ENCODE measurements at places on chromosomes 7 and 10.
A peak's percentile ranks its signal among the peaks of the same experiment; 100 is the strongest.

- no peak overlapping the region for H3K27ac ChIP-seq
- H3K36me3 ChIP-seq: no peaks in the 10 kb centered on the region
- no peak for DNase-seq
- H3K4me1 ChIP-seq: peaks cover 41% of the 10 kb centered on the region
- no peaks in the 10 kb centered on the region for H3K27me3 ChIP-seq
These were observed 106.4 kb downstream of the COL13A1 start for GRCh38 chr10:69908124-69908523.

- peaks cover 7% of the 10 kb centered on the region for H3K4me1 ChIP-seq
- H3K27me3 ChIP-seq: no peaks in the 10 kb centered on the region
- no peak for DNase-seq
- H3K36me3 ChIP-seq: peaks cover 23% of the 10 kb centered on the region
These were observed 147.4 kb upstream of the INSYN2A start for GRCh38 chr10:127343821-127344220.

DNA sequence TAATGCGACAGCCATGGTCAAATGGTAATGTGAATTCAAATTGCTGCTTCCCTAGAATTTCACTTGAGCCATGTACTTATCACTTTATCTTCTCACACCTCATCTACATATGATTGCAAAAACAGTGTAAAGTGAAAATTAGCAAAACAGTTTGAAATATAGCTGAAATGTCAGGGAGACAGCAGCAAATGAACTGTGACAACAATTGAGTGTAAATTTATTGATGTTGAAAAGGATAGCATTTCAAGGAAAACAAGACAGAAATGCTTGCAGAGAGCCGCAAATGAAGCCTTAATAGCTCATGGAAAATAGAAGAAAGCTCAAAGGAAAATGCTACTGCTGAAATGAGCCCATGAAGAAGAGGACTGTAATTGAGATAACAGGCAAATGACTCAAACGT is 516.2 kb upstream of the POT1 start:
- no peaks in the 10 kb centered on the region for H3K36me3 ChIP-seq
- H3K4me3 ChIP-seq: no peak overlapping the region
- H3K4me1 ChIP-seq: no peaks in the 10 kb centered on the region
- no peak overlapping the region for H3K27ac ChIP-seq
- DNase-seq: no peak

GRCh38 chr10:25756784-25757183 is 177.2 kb upstream of the MYO3A start:
- no peaks in the 10 kb centered on the region for H3K36me3 ChIP-seq
- no peak overlapping the region for H3K27ac ChIP-seq
- H3K27me3 ChIP-seq: no peaks in the 10 kb centered on the region
- H3K4me3 ChIP-seq: no peak overlapping the region

- peaks cover 21% of the 10 kb centered on the region for H3K4me1 ChIP-seq
- DNase-seq: no peak
- peaks cover 3% of the 10 kb centered on the region for H3K36me3 ChIP-seq
- H3K27me3 ChIP-seq: no peaks in the 10 kb centered on the region
- H3K27ac ChIP-seq: no peak overlapping the region
These were observed 15.0 kb downstream of the TCAF1 start for GRCh38 chr7:143886826-143887477.

- no peak overlapping the region for H3K27ac ChIP-seq
- H3K4me3 ChIP-seq: no peak overlapping the region
- no peaks in the 10 kb centered on the region for H3K36me3 ChIP-seq
These were observed 270.4 kb upstream of the KLF14 start for GRCh38 chr7:131004371-131004770.

DNA sequence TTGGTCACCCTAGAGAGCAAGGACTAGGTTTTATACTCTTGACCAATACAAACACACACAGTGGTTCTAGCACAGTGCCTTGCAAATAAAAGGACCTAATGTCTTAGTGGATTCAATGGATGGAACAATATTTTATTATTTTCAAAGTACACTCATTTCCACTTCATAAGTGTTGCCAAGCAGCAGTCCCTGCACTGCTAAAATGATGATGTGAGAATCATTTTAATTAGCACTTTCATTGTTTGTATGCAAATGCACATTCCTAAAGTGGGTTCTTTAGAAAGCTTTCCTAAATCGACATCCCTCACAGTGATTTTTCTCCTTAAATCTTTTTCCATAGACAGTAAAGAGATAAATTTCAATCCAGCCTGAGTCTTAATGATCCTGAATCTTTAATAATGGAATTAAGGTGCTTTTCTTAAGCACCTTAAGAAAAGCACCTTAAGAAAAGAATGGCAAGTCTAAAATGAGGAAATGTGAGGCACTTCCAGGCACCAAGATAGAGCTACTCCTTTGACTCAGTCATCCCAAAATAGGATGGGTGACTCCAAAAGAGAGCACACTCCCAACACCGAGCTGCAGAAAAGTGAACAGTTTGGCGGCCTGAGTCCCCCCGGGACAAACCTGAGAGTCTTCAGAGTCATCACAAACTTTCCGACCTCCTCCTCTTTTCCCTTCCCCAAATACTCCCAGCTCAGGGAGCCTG is 84.5 kb downstream of the SORBS1 start:
- no peaks in the 10 kb centered on the region for H3K36me3 ChIP-seq
- H3K4me1 ChIP-seq: peaks cover 57% of the 10 kb centered on the region
- no peak for DNase-seq

GRCh38 chr7:157461573-157462418 is 125.0 kb downstream of the DNAJB6 start:
- H3K27me3 ChIP-seq: peaks cover 36% of the 10 kb centered on the region
- no peak overlapping the region for H3K4me3 ChIP-seq
- no peak overlapping the region for H3K27ac ChIP-seq
- peaks cover 3% of the 10 kb centered on the region for H3K4me1 ChIP-seq

DNA sequence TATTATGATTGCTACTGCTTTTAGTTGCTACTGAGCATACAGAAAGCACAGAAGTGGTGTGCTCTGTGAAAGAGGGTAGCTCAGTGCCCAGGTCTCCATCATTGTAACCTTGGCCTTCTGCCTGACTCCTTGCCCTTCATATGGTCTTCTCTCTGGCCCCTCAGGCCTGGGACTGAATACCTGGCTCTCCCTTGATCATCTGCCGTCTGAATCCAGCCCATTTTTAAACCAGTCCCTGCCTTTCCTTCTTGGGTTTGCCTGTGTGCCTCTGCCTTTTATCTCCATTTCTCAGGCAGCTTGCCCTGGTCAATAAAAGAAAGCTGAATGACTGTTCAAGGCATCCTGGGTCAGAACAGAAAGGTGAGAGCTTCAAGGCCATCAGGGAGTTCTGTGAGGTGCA is 109.1 kb upstream of the ZNF438 start:
- H3K36me3 ChIP-seq: no peaks in the 10 kb centered on the region
- H3K27ac ChIP-seq: no peak overlapping the region
- no peak overlapping the region for H3K4me3 ChIP-seq
- peaks cover 8% of the 10 kb centered on the region for H3K4me1 ChIP-seq
- no peaks in the 10 kb centered on the region for H3K27me3 ChIP-seq
- no peak for DNase-seq

DNA sequence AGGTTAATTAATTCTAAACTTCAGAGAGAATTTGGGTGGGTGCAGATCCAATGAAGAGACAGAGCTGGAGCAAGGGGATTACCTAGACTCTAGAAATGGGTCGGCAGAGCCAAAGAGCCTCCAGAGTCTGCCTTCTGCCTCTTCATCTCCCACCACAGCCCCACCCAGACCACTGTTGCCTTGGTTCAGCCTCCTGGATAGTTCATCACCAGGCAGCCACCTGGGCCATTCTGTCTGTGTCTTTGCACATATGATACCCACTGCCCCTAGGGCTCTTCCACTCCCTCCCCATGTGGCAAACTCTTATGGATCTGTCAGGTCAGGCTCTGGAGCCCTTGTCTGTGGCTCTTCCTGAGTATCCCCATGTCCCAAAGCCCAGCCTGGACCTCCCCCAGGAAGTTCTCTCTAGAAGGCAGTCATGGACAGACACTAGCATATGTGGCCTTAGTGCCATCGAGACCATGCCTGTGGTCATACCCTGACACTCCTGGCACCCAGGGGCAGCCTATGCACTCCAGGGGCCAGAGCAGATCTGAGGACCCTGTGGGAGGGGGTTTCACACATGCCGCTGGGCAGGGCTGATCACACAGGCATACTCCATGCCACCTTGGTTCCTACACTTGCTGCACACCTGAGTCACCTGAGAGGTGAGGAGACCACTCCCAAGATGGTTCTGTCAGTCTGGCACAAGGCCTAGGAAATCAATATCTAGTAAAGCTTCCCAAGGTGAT is 41.6 kb downstream of the FRMPD2 start:
- H3K27me3 ChIP-seq: peaks cover 3% of the 10 kb centered on the region
- no peaks in the 10 kb centered on the region for H3K4me1 ChIP-seq
- H3K36me3 ChIP-seq: no peaks in the 10 kb centered on the region
- H3K27ac ChIP-seq: no peak overlapping the region
- no peak for DNase-seq

- H3K4me1 ChIP-seq: peaks cover 46% of the 10 kb centered on the region
- peaks cover 100% of the 10 kb centered on the region for H3K27me3 ChIP-seq
- no peak for DNase-seq
- no peak within 1 kb of the TSS for H3K27ac ChIP-seq
These were observed at the start of gene VAX1 for GRCh38 chr10:117137911-117138642. Gene VAX1, minus strand, starts transcription at chr10:117138270. Its CDS starts 214 bp downstream, at chr10:117138056.

DNA sequence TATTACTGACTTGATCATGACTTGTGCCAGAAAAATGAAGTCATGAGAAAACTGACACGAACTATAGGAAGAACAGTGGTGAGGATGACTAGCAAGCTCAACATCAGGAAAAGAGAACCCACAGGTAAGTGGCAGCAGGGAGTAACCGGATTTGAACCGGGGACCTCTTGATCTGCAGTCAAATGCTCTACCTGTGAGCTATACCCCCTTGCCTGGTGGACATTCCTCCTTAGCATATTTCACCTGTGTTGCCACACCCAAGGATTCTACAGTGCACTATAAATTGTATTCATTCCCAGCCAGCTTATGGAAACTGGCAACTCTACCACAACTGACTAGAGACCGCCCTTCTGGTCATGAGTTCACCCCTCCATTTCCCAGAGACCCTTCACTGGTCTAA is 97.5 kb upstream of the ZNF746 start:
- peaks cover 37% of the 10 kb centered on the region for H3K36me3 ChIP-seq
- H3K4me1 ChIP-seq: peaks cover 5% of the 10 kb centered on the region
- DNase-seq: no peak
- H3K27ac ChIP-seq: no peak overlapping the region

GRCh38 chr10:48444861-48445841 is 138.7 kb downstream of the MAPK8 start:
- no peak overlapping the region for H3K4me3 ChIP-seq
- DNase-seq: no peak
- no peaks in the 10 kb centered on the region for H3K27me3 ChIP-seq
- H3K27ac ChIP-seq: no peak overlapping the region
- H3K4me1 ChIP-seq: no peaks in the 10 kb centered on the region
- H3K36me3 ChIP-seq: no peaks in the 10 kb centered on the region

DNA sequence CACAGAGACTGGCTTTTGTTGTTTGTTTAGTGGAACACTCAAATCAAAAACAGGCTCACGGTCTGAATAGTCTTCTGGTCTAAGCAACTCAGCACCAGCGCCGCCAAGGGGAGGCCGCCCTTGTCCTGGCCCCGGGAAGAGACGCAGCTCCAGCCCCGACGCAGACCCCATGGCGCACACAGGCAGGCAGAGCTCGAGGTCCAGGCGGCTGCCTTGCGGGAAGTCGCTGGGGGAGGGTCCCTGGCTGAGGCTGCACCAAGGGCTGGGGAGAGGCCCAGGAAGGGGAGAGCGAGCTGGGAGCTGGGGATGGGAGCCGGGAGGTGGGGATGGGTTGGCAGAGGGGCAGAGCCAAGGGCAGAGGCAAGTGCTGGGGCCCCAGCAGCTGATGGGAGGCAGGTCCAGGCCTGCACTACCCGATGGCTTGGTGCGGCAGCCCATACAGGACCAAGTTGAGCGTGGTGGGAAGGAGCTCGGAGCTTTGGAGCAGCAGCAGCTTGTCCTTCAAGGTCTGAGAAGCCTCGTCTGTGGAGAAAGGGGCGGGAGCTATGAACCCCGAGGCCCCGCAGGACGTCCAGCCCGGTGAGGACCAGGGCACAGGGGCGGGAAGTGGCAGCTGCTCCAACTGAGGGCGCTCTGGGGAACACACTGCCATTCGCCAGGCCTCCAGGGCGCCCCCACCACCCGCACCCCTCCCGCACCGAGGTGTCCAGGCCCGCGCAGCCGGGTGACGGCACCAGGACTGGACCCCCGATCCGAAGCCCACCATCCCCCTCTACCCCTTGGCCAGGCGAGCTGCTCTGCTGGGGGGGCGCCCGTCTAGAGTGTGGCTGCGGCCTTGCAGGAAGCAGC is 22.7 kb upstream of the NKX6-2 start:
- H3K4me1 ChIP-seq: no peaks in the 10 kb centered on the region
- no peak overlapping the region for H3K27ac ChIP-seq
- peak; percentile 74 for DNase-seq

DNA sequence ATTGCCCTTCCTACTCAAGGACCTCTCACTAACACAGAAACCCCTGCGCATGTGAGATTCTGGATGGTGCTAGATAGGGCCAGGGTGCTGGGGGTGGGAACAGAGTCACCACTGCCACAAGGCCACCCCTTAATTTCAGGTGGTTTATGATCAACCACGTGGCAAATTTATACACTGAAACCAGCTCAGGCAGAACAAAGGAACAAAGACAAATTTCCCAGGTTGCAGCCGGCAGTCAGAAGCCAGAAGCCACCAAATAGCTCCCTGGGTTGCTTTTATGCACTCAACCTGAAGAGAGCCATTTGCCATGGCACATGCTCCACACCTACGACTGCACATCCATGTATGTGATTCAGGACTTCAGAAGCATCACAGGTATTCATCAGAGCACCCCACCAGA is 2.5 kb downstream of the VOPP1 start:
- H3K36me3 ChIP-seq: no peaks in the 10 kb centered on the region
- H3K4me1 ChIP-seq: peaks cover 57% of the 10 kb centered on the region
- DNase-seq: no peak
- no peak overlapping the region for H3K4me3 ChIP-seq
- no peak overlapping the region for H3K27ac ChIP-seq

GRCh38 chr10:69818676-69819239 is 17.1 kb downstream of the COL13A1 start:
- DNase-seq: no peak
- no peak overlapping the region for H3K4me3 ChIP-seq
- H3K36me3 ChIP-seq: no peaks in the 10 kb centered on the region
- H3K4me1 ChIP-seq: no peaks in the 10 kb centered on the region

DNA sequence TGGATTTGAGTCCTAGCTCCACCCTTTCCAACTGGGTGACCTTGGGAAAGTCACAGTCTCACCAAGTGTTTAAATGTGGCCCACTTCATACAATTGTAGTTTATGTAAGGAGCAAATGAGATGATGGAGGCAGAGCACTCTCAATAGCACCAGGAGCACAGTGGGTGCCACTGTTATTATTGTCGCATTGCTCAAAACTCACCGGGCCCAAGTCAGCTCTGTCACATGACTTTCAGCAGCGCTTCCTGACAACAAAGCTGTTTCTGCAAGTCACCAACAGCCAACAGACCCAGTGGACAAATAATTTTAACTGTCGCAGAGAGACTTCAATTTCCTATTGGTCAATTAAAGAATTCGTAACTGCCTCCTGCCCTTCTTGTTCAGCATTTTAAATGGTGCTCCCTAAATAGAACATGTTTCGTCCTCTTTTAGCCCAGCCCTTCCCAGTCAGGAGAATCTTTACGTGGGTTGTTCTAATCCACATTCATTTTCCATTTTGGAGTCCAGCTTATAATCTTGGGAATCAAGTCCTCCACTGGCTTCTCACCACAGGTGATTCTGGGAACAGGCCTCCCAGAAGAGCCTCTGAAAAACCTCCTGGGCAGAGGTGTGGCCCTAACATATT is 415.6 kb upstream of the NPVF start:
- H3K4me3 ChIP-seq: no peak overlapping the region
- H3K27ac ChIP-seq: no peak overlapping the region
- DNase-seq: no peak
- H3K4me1 ChIP-seq: no peaks in the 10 kb centered on the region
- H3K27me3 ChIP-seq: no peaks in the 10 kb centered on the region

Data from suprapubic skin (tissue), 4 donors.